Stimulated activated CD4-positive, alpha-beta T cell treated with anti-CD3 and anti-CD28 coated beads, Interleukin-1b, Interleukin-23, amount 100 ng/mL, for 48 hours (primary cell): ENCODE measurements at places on chromosomes 3 and 15.

DNA sequence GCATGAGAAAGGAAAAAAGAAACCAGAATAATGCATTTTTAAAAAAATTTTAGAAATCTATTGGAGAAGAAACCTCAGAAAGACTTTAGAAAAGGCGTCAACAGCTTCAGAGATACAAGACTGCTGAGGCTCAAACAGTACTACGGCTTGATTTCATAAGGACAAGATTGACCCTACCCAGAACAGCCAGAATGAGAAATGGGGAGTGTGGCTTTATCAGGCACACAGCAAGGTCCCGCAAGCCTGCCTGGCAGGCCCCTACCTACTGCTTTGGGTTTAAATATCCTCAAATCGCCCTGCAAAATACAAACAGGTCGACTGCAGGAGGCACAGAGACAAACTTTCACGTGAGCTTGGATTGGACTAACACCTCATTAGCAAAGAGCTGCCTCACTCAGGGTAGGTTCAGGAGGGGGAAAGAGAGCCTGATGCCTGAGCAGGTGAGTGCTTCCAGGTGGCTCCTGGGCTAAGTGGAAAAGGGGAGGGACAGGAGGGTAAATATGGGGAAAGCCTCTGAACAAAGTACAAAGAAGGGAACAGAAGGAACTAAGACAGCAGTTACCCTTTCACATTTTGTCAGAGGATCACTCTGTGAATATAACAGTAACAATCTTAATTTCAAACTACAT lies 87.5 kb downstream of the RORA start:
- no peak for DNase-seq

DNA sequence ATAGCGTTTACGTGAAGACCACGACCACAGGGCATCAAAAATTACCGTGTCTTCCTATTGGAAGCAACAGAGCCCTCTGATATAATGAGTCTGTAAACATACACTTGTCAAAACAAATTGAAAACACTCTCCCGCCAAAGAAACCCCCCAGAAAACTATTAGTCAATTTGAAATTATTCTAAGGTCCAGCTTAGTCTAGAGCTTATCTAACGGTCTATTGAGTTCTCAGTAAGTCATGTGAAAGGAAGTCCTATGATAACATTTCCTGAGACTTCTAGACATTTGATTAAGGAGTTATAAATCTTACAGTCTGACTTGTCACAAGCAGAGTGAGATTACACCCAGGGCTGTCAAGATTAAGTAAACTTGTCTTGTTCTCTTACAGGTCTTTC lies 356.3 kb downstream of the FOXP1 start:
- no peak for DNase-seq

DNA sequence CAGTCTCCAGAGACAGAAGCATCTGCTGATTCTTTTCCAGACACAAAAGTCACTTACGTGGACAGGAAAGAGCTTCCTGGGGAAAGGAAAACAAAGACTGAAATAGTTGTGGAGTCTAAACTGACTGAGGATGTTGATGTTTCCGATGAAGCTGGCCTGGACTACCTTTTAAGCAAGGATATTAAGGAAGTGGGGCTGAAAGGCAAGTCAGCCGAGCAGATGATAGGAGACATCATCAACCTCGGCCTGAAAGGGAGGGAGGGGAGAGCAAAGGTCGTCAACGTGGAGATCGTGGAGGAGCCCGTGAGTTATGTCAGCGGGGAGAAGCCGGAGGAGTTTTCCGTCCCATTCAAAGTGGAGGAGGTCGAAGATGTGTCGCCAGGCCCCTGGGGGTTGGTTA lies 25.4 kb downstream of the SYNM start:
- no peak for DNase-seq

- DNase-seq = no peak
These were observed 79.0 kb downstream of the EPHA3 start for GRCh38 chr3:89186456-89186855.

DNA sequence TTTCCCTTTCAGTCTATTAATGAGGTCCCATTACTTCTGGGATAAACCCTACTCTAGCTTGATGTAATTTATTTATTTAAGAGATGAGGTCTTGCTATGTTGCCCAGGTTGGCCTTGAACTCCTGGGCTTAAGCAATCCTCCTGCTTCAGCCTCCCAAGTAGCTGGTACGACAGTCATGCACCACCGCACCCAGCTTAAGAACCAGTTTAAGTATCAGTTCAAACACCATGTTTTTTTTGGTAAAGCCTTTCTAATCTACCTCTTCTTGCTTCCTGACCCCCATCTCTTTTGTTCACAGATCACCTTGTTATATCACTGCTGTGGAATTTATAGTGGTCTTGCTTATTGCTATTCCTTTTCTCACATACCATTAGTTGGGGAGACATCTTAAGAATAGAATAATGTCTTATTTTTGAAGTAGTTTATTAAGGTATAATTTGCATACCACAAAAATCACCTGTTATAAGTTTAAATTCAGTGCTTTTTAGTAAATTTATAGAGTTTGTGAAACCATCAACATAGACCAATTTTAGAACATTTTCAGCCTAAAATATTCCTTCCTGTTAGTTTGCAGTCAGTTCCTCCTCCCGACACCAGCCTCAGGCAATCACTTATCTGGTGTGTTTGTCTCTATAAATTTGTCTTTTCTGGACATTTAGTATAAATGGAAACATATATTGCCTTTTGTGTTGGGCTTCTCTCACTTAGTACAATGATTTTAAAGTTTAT lies 257.9 kb downstream of the PDCD6IP start:
- DNase-seq = no peak

GRCh38 chr15:86178845-86179244 lies 99.2 kb downstream of the AGBL1 start:
- DNase-seq = no peak

DNA sequence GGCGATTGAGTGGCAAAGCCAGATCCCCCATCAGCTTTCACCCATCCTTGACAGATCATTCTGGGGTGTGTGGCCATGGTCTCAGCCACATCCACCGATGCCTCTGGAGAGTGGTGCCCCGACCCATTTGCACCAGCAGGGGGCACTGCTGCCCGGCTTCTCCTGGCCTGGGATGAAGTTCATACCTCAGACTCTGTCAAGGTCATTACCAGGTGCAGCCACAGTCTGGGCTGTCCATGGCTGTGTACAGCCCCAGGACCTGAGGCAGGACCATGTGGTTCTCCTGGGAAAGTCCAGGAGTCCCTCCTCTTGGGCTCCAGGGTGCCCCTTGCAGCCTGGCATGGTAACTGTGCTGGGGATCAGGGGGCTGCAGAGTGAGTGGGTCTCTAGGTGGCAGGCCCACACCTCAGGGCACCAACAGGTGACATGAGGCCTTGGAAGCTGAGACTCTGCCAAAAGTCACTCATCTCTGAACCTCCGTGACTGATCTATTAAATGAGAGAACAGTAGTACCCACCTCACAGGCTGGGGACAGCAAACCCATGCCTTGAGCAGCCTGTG lies 67.2 kb downstream of the CACNA2D2 start:
- DNase-seq = peak; percentile 74

GRCh38 chr15:57190208-57190607 lies 186.1 kb upstream of the CGNL1 start:
- no peak for DNase-seq

DNA sequence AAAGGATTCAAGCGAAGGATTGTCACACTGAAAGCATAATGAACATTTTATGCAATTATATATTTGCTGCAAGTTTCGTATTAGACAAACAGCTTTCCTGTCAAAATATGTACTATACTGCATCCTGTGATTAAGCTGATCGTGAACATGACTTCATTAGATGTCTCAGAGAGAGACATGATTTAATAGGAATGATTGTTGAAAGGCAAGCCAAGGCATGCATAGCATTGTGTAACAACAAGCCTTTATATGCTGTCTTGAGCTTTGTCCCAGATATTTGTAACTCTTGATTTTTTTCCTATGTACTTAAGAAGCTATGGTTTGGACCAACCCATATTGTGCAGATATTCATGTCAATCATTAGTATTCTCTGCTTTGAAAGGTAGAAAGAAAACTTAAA lies 309.1 kb downstream of the KCNH8 start:
- no peak for DNase-seq

DNA sequence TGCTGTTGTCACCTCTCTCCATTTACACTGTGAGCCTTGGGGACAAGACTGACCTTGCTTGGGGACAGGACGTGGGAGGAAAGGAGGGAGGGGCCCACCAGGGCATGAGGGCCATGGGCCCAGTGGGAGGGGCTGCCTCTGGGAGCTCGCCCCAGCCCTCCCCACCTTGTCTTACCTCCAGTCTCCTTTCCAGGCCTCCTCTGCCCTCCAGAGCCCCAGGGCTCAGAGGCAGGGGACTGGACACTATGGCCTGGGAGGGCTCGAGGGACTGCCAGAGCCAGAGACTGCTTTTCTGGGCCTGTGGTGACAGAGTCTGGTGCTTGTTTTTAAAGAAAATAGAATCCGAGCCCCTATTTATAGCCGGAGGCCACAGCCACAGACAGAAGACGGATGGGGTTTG lies 10.2 kb downstream of the CSPG4 start:
- DNase-seq = no peak

DNA sequence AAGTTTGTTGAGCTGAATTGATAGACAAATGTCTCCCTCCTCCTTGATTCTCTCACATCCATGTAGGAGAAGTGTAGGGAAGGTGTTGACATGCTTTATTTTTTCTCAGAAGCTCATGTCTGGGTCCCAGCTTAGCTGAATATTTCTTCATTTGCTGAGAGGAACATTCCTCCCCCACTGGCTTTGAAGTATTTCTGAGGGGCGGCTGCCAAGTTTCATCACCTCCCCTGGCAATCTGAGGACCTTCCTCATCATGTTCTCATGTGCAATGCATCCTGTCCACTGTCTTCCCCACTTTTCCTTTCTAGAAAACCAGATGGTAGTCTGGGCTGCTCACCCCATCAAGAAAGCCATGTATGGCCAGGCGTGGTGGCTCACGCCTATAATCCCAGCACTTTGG lies 168.9 kb upstream of the RGMA start:
- no peak for DNase-seq

DNA sequence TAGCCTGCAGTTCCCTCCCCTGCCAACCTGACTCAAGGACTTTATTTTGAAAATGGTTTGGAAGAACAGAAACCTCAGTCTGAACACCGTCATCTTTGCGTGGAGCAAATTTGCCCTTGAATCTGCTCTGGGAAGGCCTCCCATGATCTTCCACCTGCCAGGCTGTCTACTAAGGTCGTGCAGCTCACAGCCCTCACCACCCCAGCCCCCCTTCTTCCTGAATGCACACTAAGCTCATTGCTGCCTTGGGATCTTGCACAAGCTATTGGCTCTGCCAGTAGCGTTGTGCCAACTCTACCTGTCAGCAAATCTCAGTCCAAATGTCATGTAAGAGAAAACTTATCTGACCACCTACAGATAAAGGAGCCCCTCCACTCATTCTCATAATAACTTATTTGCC lies 141.5 kb downstream of the USP13 start:
- no peak for DNase-seq

DNA sequence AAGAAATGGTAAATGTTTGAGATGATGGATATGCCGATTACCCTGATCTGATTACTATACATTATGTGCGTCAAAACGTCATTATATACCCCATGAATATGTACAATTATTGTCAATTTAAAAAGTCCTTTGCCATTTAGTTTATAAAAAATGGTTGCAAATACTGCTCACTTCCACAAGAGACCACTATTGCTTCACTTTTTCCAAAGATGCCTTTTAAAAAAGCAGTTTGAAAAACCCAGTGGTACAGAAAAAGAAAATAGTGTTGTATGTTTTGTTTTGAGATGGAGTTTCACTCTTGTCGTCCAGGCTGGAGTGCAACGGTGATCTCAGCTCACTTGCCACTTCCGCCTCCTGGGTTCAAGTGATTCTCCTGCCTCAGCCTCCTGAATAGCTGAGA lies 39.3 kb downstream of the EDEM1 start:
- no peak for DNase-seq

- no peak for DNase-seq
These were observed 24.0 kb downstream of the KIF7 start for GRCh38 chr15:89630974-89631901.

GRCh38 chr15:65926459-65926858 lies 57.2 kb downstream of the RAB11A start:
- DNase-seq = no peak

DNA sequence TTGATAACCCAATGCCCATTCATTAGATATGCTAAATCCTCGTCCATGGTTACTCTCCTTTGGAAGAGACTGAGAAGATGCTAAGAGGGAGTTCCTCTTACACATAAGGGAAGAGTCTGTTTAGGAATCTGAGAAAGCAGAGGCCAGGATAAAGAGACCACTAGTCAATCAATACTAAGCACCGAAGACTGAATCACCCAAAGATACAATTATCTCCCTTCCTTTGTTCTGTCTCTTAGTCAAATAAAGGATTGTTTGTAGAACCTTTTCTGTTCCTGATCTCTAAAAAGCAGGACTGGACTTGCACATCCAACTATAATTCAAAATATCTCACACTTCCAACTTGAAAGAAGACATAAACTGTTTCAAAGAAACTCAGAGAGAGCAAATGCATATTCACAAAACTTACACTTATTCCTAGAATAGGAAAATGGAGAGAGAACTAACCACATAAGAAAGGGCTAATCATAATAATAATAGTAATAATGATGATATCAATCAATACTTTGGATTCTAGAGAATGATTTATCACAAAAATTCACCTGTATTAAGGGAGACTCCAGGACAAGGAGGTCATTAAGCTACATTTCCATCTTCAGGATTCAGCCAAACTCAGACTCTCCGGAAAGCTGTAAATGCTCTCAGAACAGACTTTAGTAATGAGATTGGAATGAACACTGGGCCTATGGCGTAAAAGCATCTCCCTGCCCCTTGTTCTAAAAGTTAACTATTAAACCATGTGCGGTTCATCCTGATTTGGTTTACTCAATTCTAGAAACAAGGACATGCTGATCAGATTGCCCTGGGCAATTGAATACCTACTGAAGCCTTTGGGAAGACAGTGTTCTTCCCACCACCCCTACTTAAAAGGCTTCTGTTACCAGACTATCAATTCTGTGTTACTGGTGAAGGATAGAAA lies 401.5 kb downstream of the ZBTB20 start:
- DNase-seq = no peak

DNA sequence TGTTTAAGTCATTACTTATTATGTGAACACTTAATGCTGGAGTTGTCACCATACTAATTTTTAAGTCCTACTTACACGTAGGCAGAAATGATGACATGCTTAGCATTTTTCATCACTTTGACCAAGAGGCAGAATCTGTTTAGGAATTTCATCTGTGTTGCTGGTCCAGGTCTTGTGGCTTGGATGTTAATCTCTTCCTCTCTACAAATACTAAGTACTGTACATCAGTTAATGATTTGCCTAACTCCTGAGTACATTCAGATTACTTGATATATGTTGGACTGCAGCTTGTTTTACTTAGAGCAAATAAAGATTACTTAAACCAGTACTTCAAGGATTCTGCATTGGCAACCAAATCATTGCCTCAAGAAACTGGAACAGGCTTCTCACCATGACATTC lies 8.6 kb downstream of the SNRK start:
- DNase-seq = no peak
